ENCODE measurements at places on chromosomes 11 and 22. TPM values are rescaled to one million over a fixed set of nuclear protein-coding genes. Genes with fewer than 3 reads are reported as not detected.

DNA sequence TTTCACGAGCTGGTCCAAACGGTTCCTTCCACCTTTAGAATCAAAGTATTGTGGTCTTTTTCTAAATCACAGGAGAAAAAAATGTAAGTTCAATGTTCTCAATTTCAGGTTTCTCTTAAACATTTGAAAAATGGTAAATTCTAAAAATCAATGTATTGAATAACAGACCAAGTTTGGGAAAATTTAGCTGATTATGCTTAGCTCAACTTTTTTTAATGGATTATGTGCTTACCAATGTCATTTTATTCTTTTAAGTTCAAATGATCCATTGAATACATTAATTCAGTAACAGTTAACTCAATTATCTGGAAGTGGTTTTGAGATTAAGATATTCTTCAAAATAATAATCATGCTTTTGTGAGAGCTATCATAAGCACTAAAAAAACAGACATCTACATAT is 5.1 kb downstream of the PRDM10 start:
- no peaks in the 10 kb centered on the region for H3K27me3 ChIP-seq
- H3K36me3 ChIP-seq: no peaks in the 10 kb centered on the region
- H3K4me1 ChIP-seq: peaks cover 29% of the 10 kb centered on the region

DNA sequence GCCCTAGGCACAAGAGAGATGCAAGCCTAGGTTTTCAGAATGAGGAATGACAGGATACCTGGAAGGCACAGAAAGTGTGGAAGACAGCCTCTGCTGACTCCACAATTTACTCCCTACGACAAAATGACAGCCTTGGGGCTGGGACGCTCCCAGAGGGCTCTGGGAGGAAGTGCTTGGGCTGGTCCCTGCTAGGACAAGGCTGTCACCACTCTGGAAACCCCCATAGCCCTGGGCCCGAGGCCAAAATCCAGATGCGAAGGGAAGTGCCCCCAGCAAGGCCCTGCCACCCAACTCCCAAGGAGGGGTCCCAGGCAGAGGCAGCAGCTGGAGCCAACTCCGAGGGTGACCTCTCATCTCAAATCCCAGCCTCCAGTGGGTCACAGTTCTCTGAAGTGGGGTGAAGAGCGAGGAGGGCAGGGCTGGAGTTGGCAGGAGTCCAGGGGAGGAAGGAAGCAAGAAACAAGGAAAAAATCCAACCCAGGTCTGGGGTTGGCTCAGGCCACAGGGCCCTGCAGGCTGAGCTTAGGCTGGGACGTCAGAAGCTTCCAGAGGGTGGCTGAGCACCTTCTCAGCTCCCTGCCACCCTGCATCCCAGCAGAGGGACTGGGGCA is 6.3 kb upstream of the CDC42EP2 start:
- H3K4me3 ChIP-seq: no peak overlapping the region
- H3K27me3 ChIP-seq: no peaks in the 10 kb centered on the region
- no peak for DNase-seq
- no peaks in the 10 kb centered on the region for H3K36me3 ChIP-seq

GRCh38 chr22:49961005-49961600 is 531 bp downstream of the PIM3 start:
- H3K4me3 ChIP-seq: peak overlapping the region; percentile 83
- peak overlapping the region; percentile 98 for H3K27ac ChIP-seq
- no peak for DNase-seq
- H3K36me3 ChIP-seq: peaks cover 30% of the 10 kb centered on the region
- H3K27me3 ChIP-seq: no peaks in the 10 kb centered on the region

- H3K27me3 ChIP-seq: no peaks in the 10 kb centered on the region
- no peaks in the 10 kb centered on the region for H3K36me3 ChIP-seq
- H3K4me1 ChIP-seq: no peaks in the 10 kb centered on the region
- no peak overlapping the region for H3K4me3 ChIP-seq
These were observed 582.6 kb downstream of the METTL15 start for GRCh38 chr11:28690746-28691145.

The GRAP2 gene
- total RNA-seq: 1.3 TPM

The DEUP1 gene
- total RNA-seq: not detected

The OR2AG2 gene
- not detected for total RNA-seq

The TMA7B gene
- total RNA-seq: not detected

The CYP2D6 gene
- total RNA-seq: not detected

DNA sequence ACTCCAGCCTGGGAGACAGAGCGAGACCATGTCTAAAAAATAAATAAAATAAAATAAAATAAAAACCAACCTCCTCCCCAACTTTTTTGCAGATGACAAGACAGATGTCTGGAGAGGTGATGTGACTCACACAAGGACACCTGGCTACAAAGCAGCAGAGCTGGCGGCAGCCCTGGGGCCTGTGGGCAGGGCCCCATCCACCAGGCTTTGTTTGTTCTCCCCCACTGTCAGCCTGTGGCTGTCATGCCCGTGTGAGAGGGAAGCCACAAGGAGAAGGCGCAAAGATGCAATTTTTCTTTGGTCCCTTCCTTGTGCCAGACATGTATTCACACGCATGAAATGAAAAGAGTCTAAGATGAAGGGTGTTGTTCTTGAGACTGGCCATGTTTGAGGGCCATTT is 16.6 kb downstream of the CD59 start:
- H3K27me3 ChIP-seq: no peaks in the 10 kb centered on the region
- H3K27ac ChIP-seq: peak overlapping the region; percentile 91
- no peak overlapping the region for H3K4me3 ChIP-seq
- H3K4me1 ChIP-seq: peaks cover 85% of the 10 kb centered on the region
- peaks cover 76% of the 10 kb centered on the region for H3K36me3 ChIP-seq

DNA sequence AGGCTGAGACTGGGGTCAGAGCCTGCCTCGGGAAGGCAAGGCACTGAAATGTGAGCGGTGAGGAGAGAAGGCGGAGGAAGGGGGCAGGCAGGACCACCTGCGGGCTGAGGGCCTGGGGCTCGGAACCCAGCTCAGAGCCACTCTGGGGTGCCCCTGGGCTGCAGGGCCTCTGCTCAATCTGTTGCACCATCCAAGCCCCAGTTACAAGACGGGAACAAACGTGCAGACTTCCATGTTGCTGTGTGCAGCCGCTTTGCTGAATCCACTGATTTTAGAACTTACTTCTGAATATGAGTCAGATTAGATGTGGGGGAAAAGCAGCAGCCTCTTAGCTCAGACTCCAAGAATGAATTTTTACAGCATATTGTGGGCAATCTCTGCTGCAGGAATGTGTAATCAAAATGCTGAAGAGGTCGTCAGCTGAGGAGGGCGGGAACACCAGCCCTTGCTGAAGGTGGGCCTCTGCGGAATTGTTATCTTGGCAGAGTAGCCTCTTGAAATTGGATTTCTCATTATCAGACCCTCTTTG is 21.6 kb downstream of the PARVG start:
- no peaks in the 10 kb centered on the region for H3K27me3 ChIP-seq
- no peaks in the 10 kb centered on the region for H3K4me1 ChIP-seq
- no peaks in the 10 kb centered on the region for H3K36me3 ChIP-seq
- no peak for DNase-seq
- no peak overlapping the region for H3K27ac ChIP-seq
- H3K4me3 ChIP-seq: no peak overlapping the region

- peaks cover 24% of the 10 kb centered on the region for H3K36me3 ChIP-seq
- H3K4me1 ChIP-seq: peaks cover 19% of the 10 kb centered on the region
- H3K27ac ChIP-seq: no peak overlapping the region
- no peak overlapping the region for H3K4me3 ChIP-seq
These were observed 12.3 kb downstream of the SMPD1 start for GRCh38 chr11:6402561-6402981.

The C22orf39 gene
- total RNA-seq: 68.7 TPM

The KCNJ11 gene
- total RNA-seq: 18.7 TPM

The RAPSN gene
- total RNA-seq: not detected

GRCh38 chr22:44572414-44573207 is 74.6 kb upstream of the RTL6 start:
- no peak overlapping the region for H3K27ac ChIP-seq
- H3K4me3 ChIP-seq: no peak overlapping the region
- peaks cover 15% of the 10 kb centered on the region for H3K4me1 ChIP-seq
- H3K36me3 ChIP-seq: no peaks in the 10 kb centered on the region
- no peak for DNase-seq
- no peaks in the 10 kb centered on the region for H3K27me3 ChIP-seq

The SAA4 gene
- not detected for total RNA-seq

DNA sequence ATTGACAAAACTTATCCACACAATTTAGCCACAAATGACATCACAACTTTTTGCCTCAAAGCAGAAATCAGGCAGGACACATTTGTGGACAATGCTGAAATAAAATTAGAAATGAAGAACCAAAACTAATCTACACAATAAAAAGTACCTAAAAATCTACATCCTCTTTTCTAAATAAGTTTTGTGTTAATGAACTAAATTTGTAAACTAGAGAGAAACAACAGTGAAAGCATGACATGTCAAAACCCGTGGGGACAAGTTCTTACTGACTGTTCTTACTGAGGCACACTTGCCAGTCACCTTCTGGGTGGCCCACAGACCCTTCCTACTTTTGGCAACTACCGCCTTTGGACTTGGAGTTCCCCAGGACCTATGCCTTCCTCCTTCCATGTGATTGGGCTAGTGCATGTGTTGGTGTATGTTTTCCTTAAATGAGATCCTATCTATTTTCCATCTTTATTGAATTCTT is 60.7 kb upstream of the MUC15 start:
- no peaks in the 10 kb centered on the region for H3K27me3 ChIP-seq
- no peaks in the 10 kb centered on the region for H3K36me3 ChIP-seq
- no peak overlapping the region for H3K27ac ChIP-seq
- H3K4me1 ChIP-seq: no peaks in the 10 kb centered on the region

DNA sequence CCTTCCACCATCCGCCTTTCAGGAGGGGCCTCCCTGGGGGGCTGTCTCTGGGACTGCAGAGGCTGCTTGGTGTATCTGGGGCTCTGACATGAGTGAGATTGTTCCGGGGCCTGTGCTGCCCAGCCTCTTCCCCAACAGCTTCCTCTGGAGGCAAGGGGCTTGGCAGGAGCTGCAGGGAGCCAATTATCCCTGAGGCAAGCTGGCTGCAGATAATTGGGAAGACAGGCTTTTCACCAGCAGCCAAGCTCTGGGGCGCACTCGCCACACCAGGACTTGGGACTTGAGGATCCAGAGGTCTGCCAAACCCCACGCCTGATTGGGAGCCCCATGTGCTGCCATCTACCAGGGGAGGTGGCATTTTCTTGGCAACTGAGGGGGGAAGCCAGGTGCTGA is 15.6 kb upstream of the RTN4R start:
- no peaks in the 10 kb centered on the region for H3K36me3 ChIP-seq
- H3K27me3 ChIP-seq: no peaks in the 10 kb centered on the region
- no peak overlapping the region for H3K27ac ChIP-seq
- DNase-seq: no peak
- no peak overlapping the region for H3K4me3 ChIP-seq
- no peaks in the 10 kb centered on the region for H3K4me1 ChIP-seq

- no peaks in the 10 kb centered on the region for H3K27me3 ChIP-seq
- H3K4me1 ChIP-seq: peaks cover 96% of the 10 kb centered on the region
- DNase-seq: no peak
- H3K27ac ChIP-seq: peak overlapping the region; percentile 72
- no peak overlapping the region for H3K4me3 ChIP-seq
These were observed 14.2 kb upstream of the CDC42BPG start for GRCh38 chr11:64858467-64859263.

GRCh38 chr22:26970809-26971394 is 313.5 kb downstream of the MIAT start:
- no peaks in the 10 kb centered on the region for H3K27me3 ChIP-seq
- H3K36me3 ChIP-seq: no peaks in the 10 kb centered on the region
- H3K4me1 ChIP-seq: no peaks in the 10 kb centered on the region
- DNase-seq: no peak
- H3K4me3 ChIP-seq: no peak overlapping the region

GRCh38 chr11:59918987-59919589 is 19.1 kb upstream of the OOSP1 start:
- H3K4me1 ChIP-seq: no peaks in the 10 kb centered on the region
- no peak overlapping the region for H3K4me3 ChIP-seq

The OR5T3 gene
- total RNA-seq: not detected

DNA sequence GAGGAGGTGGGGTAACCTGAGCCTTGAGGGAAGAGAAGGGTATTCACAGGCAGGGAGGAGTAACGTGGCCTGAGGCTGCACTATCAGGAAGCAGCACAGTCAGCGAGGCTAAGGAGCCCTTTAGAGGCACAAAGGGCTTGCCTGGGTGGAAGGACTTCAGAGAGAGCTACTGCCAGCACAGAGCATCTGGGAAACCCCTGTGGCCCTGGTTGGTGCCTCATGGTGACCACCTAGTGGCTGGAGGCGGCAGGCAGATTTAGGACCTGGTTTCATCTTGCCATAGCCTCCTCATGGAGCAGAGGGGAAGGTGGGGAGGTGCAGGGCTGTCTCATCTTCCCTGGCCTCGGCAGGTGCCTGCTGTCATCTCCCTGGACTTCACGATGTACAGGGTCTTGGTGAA is 64.5 kb downstream of the MPPED1 start:
- no peaks in the 10 kb centered on the region for H3K36me3 ChIP-seq
- H3K27ac ChIP-seq: no peak overlapping the region
- H3K27me3 ChIP-seq: no peaks in the 10 kb centered on the region
- no peak for DNase-seq

DNA sequence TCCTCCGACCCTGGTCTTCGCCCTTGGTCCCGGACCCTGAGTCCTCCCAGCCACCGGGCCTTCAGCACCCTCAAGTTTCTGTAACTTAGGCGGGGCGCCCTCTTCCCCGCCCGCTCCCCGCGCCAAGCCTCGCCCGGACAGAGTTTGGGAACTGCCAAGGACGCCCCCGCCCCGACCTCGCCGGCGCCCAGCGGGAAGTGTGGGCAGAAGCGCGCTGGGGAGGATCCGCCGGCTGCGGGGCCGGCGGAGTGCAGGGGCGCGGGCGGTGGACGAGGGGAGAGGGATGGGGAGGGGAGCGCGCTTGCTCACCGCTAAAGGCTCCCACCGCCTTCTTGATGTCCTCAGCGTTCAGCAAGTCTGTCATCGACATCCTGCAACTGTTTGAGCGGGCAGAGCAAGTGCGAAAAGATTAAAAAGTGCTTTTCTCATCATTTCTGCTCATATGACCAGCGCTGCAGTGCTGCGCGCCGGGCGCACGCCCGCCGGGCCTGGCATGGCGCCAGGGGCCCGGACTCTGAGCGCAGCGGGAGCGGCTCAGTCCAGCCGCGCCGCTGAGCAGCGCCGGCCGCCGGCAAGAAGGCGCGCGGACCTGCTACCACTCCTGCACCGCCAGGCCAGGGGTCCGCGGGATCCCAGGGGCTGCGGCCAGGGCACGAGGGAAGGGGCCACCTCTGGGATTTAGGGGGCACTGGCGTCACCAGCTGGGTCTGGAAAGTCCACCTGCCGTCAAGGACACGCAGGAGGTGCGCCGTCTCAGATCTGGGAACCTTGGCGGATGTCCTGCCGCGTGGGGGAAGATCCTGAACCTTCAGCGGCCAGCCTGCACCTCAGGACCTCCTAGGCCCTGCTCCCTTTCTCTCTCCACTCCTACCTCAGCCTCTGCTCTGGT is at the start of gene PVALB:
PVALB (minus strand) TSS at position 400 of the 889 bp plus-strand sequence; CDS start at position 370, 30 bp downstream.
- peaks cover 12% of the 10 kb centered on the region for H3K27me3 ChIP-seq
- no peak within 1 kb of the TSS for H3K27ac ChIP-seq
- no peaks in the 10 kb centered on the region for H3K36me3 ChIP-seq
- H3K4me1 ChIP-seq: no peaks in the 10 kb centered on the region
- H3K4me3 ChIP-seq: no peak within 1 kb of the TSS
- no peak for DNase-seq

- no peak overlapping the region for H3K27ac ChIP-seq
- no peaks in the 10 kb centered on the region for H3K36me3 ChIP-seq
- H3K4me3 ChIP-seq: no peak overlapping the region
- no peaks in the 10 kb centered on the region for H3K27me3 ChIP-seq
- no peaks in the 10 kb centered on the region for H3K4me1 ChIP-seq
These were observed 51.1 kb downstream of the MCM5 start for GRCh38 chr22:35450824-35451569.

The STARD10 gene
- 77.0 TPM for total RNA-seq

The MYBPC3 gene
- 797 TPM for total RNA-seq
